ENCODE measurements at places on chromosomes 6 and 20.

- no peak for DNase-seq
Observed at GRCh38 chr6:45377043-45377553, 636 bp downstream of the SUPT3H start.

- no peak for DNase-seq
Observed at GRCh38 chr20:45114465-45115385, at the start of gene WFDC5. Gene WFDC5, minus strand, starts transcription at chr20:45115174. Its CDS starts 91 bp downstream, at chr20:45115083.

DNA sequence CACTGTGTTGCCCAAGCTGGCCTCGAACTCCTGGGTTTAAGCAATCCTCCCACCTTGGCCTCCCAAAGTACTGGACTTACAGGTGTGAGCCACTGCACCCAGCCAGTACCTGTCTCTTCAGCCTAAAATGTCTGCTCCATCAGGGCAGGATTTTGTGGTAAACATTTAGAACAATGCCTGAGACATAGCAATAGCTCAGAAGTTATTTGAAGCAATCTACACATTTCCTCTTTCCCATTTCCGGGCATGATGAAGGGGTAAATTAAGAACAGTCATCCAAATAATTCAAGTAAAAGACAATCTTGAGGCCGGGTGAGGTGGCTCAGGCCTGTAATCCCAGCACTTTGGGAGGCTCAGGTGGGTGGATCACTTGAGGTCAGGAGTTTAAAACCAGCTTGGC, 69.0 kb upstream of the ZNF217 start:
- no peak for DNase-seq

DNA sequence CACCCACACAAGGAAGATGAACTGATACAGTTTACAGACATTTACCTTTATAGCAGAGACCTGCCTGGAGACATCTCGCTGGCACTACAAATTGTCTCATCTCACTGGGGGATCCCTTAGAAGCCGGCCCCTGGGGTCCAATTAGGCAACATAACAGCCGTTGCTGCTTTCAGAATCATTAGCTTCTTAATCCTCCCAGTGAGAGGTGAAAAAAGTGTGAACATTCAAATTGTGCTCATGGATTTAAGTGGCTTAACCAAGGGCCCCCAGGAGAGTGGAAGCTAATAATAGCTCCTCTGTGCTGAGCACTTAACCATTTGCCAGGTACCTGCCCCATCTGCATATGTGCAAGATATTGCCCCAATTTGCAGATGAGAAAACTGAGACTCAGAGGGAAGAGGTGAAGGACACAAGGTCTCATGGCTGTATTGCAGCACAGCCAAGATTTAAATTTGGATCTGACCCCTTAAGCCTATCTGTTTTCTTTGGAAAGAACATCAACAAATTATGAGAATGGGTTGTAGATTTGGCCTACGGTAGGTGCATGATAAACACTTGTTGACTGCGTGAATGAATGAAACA, 101.0 kb downstream of the EYA2 start:
- no peak for DNase-seq

DNA sequence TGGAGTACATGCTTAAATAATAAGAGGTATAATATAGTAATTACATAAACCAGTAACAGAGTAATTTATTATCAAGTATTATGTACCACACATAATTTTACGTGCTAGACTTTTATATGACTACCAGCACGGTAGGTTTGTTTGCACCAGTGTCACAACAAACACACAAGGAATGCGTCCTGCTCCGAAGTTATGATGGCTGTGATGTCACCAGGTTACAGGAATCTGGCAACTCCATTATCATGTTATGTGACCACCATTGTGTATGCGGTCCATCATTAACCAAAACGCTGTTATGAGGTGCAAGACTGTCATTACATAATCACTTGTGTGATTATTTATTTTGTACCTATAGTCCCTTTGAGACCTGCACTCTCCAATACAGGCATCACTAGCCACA, 235.2 kb upstream of the PMEPA1 start:
- no peak for DNase-seq

DNA sequence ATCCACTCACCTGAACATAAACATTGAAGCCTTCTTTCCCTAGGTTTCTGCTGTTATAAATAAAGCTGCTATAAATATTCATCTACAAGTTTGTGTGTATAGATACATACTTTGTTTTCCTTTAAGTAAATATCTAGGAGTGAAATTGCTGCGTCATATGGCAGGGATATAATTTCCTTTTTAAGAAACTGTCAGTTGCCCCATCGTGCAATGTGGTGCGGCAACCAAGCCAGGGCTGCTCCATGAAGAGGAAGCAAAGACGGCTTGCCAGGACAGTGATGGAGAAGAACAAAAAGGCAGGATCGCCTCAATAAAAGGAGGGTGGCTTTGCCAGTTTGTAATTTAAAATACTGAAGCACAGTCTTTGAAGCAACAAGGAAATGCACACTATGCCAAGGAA, 36.6 kb downstream of the CITED2 start:
- no peak for DNase-seq

GRCh38 chr6:46323312-46323965, 152.7 kb upstream of the ENPP5 start:
- no peak for DNase-seq

GRCh38 chr20:46682063-46682821, 7.0 kb downstream of the TP53RK start:
- no peak for DNase-seq

GRCh38 chr6:153102605-153103318, 28.3 kb downstream of the RGS17 start:
- no peak for DNase-seq

- no peak for DNase-seq
Observed at GRCh38 chr6:5838656-5839396, 167.9 kb downstream of the NRN1 start.

DNA sequence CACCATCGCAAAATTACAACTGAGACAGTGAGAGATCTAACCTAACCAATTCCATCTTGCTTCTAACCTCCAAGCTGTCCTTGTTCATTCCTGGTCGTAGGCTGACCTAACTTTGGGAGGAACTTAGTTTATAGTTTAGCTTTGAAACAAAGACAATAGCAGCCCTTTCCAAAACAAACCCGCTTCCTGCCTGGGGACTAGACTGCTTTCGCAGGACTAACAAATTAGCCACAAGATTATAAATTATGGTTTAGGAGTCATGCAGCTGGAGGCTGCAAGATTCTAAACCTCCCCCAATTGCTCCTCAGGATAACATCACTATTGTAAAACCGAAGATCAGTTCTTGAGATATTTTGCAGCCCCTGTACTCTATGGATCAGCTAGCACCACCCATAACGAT, 63.2 kb downstream of the TRIM27 start:
- DNase-seq = no peak

GRCh38 chr20:37539424-37539823, 11.7 kb upstream of the BLCAP start:
- no peak for DNase-seq

GRCh38 chr6:75504465-75505222, 11.0 kb upstream of the FILIP1 start:
- no peak for DNase-seq

GRCh38 chr6:31794294-31794865, 1.2 kb downstream of the VARS1 start:
- no peak for DNase-seq

DNA sequence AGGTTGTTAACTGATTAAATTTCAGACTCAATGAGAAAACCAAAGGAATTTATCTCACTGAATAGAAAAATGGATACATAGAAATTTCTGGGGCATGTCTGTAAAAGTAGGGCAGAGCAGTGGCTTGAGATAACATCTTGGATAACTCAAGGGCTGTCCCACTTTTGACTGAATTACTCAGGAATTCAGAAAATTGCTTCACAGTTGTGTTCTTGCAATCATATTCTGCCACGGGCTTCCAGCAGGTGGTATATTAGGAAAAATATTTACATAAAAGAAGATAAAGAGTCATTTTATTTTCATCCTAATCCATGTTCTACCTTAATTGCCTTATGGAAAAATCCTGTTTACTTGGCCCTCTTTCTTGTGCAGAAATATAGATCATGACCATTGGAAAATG, 156.4 kb upstream of the AKIRIN2 start:
- DNase-seq = no peak

- DNase-seq = no peak
Observed at GRCh38 chr6:149925253-149925973, 2.5 kb upstream of the RAET1G start.

DNA sequence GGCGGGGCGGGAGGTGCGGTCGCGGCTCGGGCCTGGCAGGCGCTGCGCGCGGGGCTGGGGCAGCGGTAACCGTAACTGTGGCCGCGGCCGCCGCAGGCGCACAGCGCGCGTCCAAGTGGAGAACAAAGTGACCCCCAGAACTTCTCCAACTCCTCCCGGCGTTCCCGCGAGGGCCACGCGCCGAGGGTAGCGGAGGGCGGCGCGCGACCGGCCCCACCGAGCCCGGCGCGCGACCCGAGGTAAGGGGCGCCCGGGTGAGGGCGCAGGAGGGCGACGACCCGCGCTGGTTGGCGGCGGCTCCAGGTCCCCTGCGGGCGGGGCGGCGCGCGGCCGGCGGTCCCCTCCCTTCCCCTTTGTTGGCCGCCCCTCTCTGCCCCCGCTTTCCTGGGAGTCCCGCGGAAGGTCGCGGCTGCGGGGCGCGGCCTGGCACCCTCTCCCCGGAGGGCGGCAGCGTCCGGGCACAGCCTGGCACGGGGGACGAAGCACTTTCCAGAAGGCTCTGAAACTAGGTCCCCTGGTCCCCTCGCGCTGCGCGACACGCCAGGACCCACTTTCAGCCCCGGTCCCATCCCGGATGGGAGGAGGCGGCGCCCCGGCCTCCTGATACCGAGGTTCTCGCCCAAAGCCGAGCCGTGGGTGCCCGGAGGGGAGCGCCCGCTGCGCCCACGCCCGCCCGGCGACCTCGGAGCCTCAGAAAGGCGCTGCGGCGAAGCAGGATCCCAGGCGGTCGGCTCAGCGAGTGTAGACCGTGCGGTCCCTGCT, at the start of gene TIAM2:
Gene TIAM2 (plus strand): TSS at position 62 of the 762 bp plus-strand sequence. CDS start 133,909 bp downstream, outside the sequence.
- DNase-seq = peak; percentile 17

DNA sequence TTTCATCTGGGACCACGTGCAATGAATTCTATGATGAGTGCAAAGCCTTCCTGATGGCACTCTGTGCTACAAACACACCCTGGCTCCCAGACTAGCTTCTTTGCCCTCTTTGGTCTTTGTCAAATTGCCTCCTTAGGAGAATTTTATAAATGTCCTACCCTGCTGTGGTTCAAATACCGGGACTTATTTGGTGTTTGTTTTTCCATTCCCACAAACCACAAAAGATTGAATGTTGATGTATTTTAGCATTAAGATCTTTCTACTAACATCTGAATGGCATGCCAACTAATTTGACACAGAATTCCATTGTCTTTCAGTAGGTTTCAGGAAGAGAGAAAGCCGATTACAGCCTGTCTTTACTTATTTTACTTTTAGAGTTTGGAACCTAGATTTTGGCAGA, 424.2 kb upstream of the SLC35B3 start:
- no peak for DNase-seq

GRCh38 chr6:7742223-7742785, 16.4 kb downstream of the BMP6 start:
- DNase-seq = no peak

GRCh38 chr6:45738057-45738455, 277.6 kb downstream of the CLIC5 start:
- no peak for DNase-seq

- no peak for DNase-seq
Observed at GRCh38 chr20:21272279-21272678, 30.9 kb upstream of the XRN2 start.

DNA sequence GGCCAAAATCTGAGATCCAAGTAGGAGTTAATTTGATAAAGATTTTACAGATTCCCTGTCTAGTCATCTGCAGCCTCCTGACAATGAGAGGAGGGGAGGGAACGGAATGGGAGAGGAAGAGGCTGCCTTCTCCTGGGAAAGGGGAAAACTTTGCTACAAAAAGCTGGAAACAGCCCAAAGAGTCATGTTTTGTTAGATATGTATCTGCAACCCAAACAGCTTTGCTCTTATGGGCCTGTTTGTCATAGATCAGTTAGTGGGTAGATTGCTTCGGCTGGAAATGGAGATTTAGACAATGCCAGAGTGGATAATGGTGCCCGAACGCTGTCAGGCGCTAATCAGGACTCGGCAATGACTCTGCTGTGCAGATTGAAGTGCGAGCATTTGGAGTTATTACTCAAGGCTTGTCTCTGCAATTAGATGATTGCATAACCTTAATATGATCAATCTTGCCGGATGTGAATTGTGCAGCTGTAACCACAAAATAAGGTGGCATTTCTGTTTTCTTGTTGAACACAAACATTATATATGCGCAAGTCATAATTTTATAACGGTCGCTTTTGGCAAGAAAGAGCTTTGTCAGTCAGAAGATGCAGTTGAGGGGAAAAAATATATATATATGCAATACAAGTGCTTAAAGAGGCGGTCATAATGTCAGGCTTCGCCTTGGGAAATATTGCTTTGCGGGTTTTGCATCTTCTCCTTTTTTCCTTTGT, 92.4 kb upstream of the MAFB start:
- DNase-seq = no peak

- no peak for DNase-seq
Observed at GRCh38 chr6:142732790-142733189, 212.2 kb downstream of the HIVEP2 start.

DNA sequence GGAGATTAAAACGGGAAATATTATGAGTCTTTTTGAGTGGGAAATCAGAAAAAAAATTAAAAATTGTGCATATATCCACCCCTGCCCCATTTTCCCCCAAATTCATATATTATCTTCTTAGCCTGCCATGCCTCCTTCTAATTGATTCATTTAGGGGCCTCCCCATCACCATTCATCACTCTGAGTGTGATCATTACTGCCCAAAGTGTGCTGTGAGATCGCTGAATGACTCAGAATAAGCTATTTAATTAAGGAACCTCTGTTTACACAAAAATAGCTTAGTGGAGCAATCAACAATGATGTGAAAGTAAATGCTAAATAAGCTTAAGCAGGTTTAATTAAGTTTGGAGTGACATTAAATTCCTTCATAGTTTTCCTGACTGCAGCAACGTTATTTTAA, 645.5 kb downstream of the GRIK2 start:
- DNase-seq = no peak

- DNase-seq = no peak
Observed at GRCh38 chr6:21402368-21402767, 191.2 kb upstream of the SOX4 start.

GRCh38 chr6:3019065-3019464, 19.4 kb downstream of the NQO2 start:
- no peak for DNase-seq

GRCh38 chr6:34243131-34243771, 5.6 kb downstream of the SMIM29 start:
- DNase-seq = no peak
